RWPE2 (cell line): ENCODE measurements at places on chromosomes 11 and 22.

DNA sequence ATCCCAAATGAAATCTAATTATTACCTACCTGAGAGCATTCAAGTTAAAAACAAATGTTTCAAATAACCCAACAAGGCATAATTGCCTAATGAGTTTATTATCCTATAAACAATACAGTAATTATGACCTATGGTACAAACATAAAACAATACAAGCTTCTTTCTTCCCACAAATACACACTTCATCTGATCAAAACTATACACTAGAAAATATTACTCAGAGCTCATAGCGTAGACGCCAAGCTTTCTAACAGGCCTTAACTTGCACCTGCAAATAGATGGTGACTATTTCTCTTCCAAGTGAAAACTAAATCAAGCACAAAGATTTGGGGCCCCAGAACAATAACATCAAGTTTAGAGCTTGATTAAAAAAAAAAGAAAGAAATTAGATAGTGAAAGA, 78.1 kb downstream of the SOX6 start:
- H3K27ac ChIP-seq = no peak overlapping the region
- H3K4me1 ChIP-seq = peaks cover 12% of the 10 kb centered on the region
- no peak for DNase-seq

DNA sequence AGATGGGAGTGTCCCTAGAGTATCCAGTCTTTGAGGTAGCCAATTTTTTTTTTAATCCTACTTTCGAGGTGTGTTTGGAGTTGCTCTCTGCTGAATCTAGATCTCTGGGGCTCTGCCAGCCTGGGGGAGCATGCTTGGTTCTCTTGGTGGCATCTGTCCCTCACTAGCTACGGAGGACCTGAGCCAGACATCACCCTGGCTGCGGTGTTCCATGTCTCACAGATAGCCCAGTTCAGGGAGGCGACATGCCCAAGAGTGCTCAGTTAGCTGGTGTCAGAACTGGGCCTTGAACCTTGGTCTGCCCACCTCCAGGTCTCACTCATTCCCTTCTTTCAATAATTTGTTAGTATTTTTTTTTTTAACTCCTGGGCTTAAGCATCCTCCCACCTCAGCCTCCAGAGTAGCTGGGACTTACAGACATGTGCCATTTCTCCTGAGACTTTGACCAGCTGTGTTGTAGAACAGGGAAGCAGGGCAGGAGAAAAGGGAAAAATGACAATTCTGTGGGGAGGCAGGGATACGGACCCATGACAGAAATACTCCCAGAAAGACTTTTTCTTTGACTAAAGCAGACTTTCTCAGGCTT, 621 bp downstream of the HMOX1 start:
- no peak overlapping the region for H3K27ac ChIP-seq
- peak overlapping the region; percentile 36 for H3K4me3 ChIP-seq
- DNase-seq = no peak
- no peaks in the 10 kb centered on the region for H3K27me3 ChIP-seq
- H3K36me3 ChIP-seq = no peaks in the 10 kb centered on the region

GRCh38 chr22:29442976-29443375, 4.6 kb downstream of the RFPL1 start:
- H3K4me3 ChIP-seq = no peak overlapping the region
- no peaks in the 10 kb centered on the region for H3K36me3 ChIP-seq
- DNase-seq = no peak

DNA sequence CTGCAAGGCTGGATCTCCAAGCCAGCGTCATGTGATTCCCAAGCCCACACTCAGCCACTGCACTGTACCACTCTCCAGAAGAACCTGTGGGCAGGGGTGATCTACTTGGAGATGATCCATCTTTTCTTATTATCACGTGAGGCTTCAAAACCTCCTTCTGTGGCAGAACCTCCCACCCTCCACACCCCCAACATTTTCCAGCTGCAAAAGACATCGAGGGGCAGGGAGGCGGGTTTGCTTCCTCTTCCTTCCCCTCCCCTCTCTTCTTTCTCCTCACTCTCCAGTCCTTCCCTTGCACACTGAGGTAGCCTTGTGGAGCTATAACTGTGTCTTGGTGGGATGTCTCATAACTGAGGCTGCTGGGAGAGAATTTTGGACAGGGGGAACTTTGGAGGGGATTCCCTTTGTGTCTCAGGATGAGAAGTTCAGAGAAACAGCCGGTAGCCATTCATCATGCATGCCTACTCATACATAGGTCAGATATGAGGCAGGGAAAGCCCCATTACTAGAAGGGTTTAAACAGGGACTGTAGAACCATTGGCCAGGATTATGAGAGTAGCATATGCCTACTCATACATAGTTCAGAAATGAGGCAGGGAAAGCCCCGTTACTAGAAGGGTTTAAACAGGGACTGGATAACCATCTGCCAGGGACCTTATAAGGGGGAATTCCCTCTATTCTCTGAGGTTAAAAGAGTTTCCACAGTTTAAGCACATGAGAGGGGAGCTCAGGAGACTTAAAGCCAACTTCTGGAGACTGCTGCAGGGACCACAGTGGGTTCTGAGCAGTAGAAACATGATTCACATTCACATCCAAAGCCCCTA, 420.7 kb upstream of the CADM1 start:
- H3K4me3 ChIP-seq = no peak overlapping the region
- no peak overlapping the region for H3K27ac ChIP-seq
- H3K36me3 ChIP-seq = no peaks in the 10 kb centered on the region
- no peak for DNase-seq

GRCh38 chr11:47572715-47573255, 6.0 kb downstream of the KBTBD4 start:
- DNase-seq = no peak
- peaks cover 11% of the 10 kb centered on the region for H3K4me1 ChIP-seq
- H3K27me3 ChIP-seq = no peaks in the 10 kb centered on the region
- peak overlapping the region; percentile 37 for H3K27ac ChIP-seq

- no peak for DNase-seq
- H3K27ac ChIP-seq = no peak overlapping the region
- H3K4me3 ChIP-seq = no peak overlapping the region
- H3K4me1 ChIP-seq = peaks cover 4% of the 10 kb centered on the region
- no peaks in the 10 kb centered on the region for H3K27me3 ChIP-seq
- no peaks in the 10 kb centered on the region for H3K36me3 ChIP-seq
Measured at GRCh38 chr22:38881997-38882879, 10.2 kb upstream of the CBX6 start.

DNA sequence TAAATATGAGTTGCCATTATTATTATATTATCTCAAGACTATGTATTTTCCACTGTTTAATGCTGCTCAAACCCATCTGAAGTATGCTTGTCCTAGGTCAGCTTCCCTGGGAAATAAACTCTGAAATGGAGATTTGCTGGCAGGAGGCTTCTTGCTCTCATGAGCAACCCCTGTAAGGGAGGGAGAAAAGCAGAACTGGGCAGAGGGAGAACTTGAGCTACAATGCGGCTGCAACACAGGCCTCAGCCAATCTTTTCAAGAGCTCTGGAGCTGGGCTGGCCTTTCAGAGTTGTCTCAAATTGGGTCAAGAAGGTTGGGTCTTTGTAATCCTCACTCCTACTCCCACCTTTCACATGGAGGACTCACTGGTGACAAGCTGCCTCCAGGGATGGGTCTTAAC, 412.6 kb downstream of the TENM4 start:
- no peak overlapping the region for H3K4me3 ChIP-seq
- no peak for DNase-seq
- no peak overlapping the region for H3K27ac ChIP-seq
- H3K36me3 ChIP-seq = no peaks in the 10 kb centered on the region

- H3K4me3 ChIP-seq = no peak overlapping the region
- peaks cover 12% of the 10 kb centered on the region for H3K4me1 ChIP-seq
- no peaks in the 10 kb centered on the region for H3K36me3 ChIP-seq
Measured at GRCh38 chr11:75388386-75389275, 10.7 kb upstream of the RPS3 start.

DNA sequence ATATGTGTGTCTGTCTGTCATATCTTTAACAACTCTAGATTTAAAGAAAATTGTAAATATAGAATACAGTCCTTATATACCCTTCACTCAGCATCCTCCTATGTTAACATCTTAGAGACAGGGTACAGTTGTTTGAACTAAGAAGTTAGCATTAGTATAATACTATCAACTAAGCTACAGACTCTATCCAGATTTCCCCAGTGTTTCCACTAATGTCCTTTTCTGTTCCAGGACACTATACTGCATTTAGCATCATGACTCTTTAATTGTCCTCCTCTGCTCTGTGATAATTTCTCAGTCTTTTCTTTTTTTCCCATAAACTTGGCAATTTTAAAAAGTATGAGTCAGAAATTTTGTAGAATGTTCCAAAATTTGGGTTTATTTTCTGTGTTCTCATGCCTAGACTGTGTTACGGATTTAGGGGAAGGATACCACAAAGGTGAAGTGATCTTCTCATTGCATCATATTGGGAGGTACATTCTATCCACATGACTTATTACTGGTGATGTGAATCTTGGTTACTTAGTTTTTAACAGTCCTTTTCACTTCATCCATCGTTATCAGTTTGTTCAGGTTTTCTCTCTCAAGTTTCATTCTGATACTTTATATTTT, 168.4 kb downstream of the SBF2 start:
- no peaks in the 10 kb centered on the region for H3K27me3 ChIP-seq
- H3K27ac ChIP-seq = peak overlapping the region; percentile 13
- DNase-seq = no peak
- no peaks in the 10 kb centered on the region; the same call in 1 of the 2 replicates for H3K36me3 ChIP-seq
- H3K4me3 ChIP-seq = no peak overlapping the region

- H3K27ac ChIP-seq = no peak overlapping the region
- H3K36me3 ChIP-seq = no peaks in the 10 kb centered on the region
- H3K27me3 ChIP-seq = no peaks in the 10 kb centered on the region
- no peaks in the 10 kb centered on the region for H3K4me1 ChIP-seq
- no peak for DNase-seq
- no peak overlapping the region for H3K4me3 ChIP-seq
Measured at GRCh38 chr11:78339483-78339882, 78.1 kb downstream of the GAB2 start.

GRCh38 chr11:36501236-36501635, 8.8 kb downstream of the TRAF6 start:
- no peak for DNase-seq
- peaks cover 69% of the 10 kb centered on the region for H3K36me3 ChIP-seq
- peaks cover 9% of the 10 kb centered on the region for H3K4me1 ChIP-seq
- peak overlapping the region; percentile 62 for H3K27ac ChIP-seq
- no peak overlapping the region for H3K4me3 ChIP-seq

DNA sequence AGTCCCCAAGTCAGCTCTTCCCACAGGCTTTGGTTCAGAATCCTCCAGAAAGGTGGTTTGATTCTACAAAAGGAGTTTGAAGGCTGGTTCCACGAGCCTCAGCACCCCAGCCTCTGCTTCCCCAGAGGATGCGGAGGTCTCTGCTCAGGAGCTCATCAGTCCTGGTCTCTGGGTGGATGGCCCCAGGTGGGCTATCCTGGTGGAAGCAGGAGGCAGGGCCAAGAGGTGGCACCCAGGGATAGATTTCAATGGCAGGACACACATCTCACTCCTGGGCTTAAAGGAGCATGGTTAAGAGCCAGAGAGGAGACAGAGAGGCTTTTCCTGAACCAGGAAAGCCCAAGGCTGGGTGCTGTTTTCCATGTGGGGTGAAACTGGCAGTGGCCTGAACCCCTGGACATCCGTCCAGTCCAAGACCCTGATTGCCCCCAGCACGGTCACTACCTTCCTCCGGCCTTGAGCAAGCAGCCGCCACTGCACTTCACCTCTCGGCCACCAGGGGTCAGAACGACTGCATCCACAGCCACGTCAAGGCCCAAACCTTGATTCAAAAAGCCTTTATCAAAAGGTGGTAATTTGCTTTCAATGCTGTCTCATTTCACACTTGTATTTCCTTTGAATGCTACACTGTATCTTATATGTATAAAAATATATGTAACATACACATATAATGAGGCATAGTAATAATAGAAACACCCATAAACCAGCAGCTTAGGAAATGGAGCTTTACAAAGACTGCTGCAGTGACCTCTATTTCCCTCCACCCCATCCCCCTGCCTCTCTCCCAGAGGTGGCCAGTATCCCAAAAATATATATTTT, 19.3 kb upstream of the FXYD2 start:
- H3K27ac ChIP-seq = no peak overlapping the region
- H3K4me1 ChIP-seq = no peaks in the 10 kb centered on the region
- H3K36me3 ChIP-seq = no peaks in the 10 kb centered on the region

GRCh38 chr22:49404576-49405241, 423.0 kb downstream of the BRD1 start:
- no peak overlapping the region for H3K4me3 ChIP-seq
- H3K27ac ChIP-seq = no peak overlapping the region
- DNase-seq = no peak
- no peaks in the 10 kb centered on the region for H3K36me3 ChIP-seq
- peaks cover 7% of the 10 kb centered on the region for H3K27me3 ChIP-seq

DNA sequence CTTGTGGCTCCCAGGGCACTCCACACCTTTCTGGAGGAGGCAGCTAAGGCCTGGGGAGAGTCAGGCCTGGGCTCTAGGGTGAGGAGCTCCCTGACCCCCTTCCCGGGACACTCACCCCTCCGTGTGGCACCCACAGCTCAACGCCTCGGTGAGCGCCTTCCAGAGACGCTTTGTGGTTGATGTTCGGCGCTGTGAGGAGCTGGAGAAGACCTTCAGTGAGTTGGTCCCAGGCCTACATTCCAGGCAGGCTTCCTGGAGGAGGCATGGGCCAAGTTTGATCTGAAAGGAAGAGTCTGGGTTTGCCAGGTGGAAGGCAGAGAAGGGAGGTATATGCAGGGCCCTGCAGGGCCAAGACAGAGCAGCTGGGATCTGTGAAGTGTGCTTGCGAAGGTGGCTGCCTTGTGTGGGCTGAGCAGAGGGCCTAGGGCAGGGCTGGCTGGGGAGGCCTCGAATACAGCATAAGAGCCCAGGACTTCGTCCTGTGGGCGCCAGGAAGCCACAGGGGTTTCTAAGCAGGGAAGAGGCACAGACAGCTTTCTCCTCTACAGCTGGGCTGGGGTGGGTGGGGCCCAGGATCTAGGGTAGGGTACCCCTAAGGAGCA, 2.9 kb downstream of the TCIRG1 start:
- peaks cover 4% of the 10 kb centered on the region for H3K4me1 ChIP-seq
- H3K27me3 ChIP-seq = no peaks in the 10 kb centered on the region

DNA sequence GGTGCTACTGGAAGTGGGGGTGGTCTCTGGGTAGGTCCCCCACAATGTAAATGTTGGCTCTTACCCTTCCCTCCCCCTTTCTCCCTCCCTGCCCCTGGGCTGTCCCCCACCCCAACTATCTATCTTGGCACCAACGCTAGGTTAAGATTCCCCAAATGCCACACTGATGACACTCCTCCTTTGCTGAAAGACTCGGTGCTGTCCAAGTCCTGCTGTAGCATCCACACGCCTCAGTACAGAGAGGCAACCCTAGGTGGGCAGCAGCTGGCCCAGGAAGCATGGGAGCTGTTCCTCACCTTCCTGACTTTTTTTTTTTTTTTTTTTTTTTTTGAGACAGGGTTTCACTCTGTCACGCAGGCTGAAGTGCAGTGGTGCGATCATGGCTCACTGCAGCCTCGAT, 3.4 kb upstream of the KCTD17 start:
- no peaks in the 10 kb centered on the region for H3K36me3 ChIP-seq
- H3K4me1 ChIP-seq = peaks cover 9% of the 10 kb centered on the region
- DNase-seq = no peak
- H3K27me3 ChIP-seq = no peaks in the 10 kb centered on the region
